ENCODE measurements at places on chromosomes 12 and 14.

DNA sequence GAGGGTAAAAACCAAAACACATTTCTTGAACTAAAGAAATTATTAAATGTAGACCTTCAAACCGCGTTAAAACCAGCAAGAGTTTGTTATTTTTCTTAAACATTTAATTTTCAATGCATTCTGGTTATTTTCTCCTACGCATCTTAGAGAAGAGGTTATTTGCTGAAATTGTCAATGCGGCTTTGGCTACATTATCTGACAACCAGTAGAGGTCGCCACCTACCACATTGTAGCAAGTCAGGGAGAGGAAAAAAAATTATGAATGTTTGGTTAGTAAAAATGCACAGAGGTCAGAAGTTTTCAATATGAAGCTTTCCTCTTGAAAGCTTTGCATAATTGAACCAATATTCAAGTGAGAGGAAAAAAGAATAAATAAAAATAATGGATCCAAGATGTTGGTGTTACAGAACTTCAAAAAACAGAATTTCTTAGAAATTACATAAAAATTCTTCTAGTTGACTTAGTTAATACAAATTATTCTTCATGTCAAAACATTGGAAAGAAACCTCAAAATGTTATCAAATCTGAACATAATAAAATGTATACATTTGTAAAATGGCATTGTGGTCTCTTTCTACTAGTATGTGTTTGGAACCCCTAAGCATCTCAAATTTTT lies 159.4 kb upstream of the TMTC2 start:
- no peak for ATAC-seq

- ATAC-seq = no peak
Measured at GRCh38 chr14:87623616-87624015, 369.4 kb downstream of the GALC start.

- no peak for ATAC-seq
Measured at GRCh38 chr12:110342157-110342556, 61.1 kb downstream of the ATP2A2 start.

DNA sequence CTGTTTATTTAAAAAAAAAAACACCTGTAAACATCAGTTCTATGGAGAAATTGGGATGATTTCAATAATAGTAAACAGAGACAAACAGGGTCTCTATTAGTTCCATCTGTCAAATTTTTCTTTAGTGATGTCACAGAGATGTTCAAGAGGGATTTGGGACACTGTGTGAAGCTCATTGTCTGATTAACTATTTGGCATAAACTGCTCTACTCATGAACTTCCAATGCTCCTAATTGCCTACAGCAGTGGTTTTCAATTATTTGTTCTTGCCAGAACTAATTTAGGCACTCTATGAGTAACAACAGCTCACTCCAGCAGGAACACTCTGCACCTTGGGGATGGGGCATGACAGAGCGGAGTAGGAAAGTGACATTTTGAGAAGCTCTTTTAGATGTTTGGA lies 250.1 kb upstream of the PRKD1 start:
- no peak for ATAC-seq

- ATAC-seq = peak; percentile 70
Measured at GRCh38 chr12:991350-992333, 619 bp downstream of the ERC1 start.

DNA sequence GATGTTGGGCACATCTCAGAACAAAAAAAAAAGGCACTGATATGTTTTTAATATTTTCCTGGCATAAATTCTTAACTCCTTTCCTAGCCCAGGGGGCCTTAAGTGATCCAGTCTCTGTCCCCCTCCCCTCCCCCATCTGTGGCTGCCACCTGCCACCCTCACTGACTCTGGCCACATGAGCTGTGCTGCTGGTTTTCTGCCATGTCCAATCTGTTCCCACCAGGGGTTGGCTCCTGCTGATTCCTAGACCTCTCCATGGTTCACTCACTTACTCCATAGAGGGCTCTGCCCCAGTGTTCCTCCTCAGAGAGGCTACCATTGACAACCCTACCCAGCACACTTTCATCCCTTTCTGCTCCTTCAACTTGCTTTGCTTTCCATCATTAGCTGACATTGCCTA lies 163.3 kb downstream of the SSPN start:
- no peak for ATAC-seq

DNA sequence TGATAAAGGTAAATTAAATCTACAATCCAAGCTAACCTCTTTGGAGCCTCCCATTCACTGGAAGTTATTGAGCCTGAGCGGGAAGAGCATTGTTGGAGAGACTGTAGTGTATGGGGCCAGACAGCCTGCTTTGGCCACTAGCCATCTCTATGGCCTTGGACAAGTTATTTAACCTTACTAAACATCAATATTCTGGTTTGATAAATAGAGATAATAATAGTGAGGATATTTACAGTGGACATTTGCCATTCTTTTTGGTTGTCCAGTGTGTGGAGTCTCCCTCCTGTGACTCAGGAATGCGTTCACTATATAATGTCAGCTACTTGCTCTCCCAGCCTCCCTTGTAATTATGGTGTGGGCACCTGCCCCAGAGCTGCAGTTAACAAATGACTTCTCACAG lies 216.1 kb downstream of the SLC38A4 start:
- no peak for ATAC-seq

DNA sequence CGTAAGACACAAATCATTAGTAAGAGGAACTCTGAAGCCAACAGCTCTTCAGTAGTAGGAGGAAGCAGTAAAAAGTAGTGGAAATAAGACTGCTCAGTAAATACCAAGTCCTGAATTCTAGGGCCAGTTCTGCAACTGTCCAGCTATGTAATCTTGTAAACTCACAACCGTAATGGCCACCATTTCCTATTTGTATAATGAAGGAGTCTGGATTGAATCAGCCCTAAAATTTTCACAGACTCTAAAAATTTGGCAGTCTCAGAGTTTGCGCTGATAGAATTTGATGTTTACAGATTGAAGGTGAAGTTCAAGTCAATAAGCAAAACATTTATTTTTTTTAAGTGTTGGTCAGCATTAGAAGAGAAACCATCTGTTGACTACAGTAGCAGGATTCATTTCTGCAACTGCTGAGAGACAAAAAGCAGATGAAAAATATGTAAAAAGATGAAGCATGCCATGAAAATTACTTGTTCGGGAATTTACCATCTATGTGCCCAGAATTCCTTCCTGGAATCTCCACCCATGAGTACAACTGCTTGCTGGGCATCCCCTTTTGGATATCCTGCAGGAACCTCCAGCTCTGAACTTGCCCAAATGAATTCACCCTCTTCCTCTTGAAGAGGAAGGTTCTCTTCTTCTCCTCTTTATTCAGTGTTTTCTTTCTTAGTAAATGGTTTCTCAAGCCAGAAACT lies 47.5 kb downstream of the GALNT4 start:
- ATAC-seq = no peak

DNA sequence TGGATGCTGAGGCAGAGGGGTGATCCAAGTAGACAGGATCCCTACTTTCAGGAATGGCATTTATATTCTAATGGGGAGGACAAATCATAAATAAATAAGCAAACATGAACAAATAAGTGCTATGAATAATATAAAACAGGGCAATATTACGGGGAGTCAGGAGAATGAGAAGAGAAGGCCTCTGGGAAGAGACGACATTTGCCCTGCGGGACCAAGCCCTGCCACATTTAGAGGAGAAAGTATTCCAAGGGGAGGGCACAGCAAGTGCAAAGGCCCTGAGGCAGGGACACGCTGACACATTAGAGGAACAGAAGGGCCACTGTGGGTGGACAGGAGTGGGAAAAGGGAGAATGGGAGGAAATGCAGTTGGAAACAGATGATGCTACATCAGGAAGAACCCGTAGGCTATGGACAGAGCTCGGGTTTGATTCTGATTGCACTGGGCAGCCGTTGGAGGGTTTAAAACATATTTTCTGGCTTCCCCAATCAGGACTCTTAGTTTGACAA lies 1.3 kb downstream of the RNFT2 start:
- no peak for ATAC-seq

DNA sequence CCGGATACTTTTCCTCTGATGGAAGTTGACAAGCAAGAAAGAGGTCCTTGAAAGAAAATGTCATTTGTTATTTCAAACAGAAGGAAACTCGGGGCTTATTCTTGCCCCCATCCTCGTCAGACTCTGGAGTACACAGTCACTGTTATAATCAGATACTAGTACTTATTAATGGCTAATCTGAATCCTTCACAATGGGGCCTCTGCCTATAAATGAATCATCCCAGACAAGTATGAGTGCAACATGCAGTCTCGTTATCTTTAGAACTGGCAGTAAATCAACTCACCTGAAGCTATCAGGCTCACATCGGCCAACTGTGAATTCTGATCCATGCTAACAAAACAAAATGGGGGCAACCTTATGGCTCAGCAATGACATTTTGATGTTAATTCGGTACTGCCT lies 216.7 kb downstream of the GRIN2B start:
- ATAC-seq = no peak

- ATAC-seq = no peak
Measured at GRCh38 chr12:119594399-119594730, 791 bp downstream of the TMEM233 start.

- ATAC-seq = no peak
Measured at GRCh38 chr14:20866963-20867362, 24.2 kb upstream of the RNASE3 start.

DNA sequence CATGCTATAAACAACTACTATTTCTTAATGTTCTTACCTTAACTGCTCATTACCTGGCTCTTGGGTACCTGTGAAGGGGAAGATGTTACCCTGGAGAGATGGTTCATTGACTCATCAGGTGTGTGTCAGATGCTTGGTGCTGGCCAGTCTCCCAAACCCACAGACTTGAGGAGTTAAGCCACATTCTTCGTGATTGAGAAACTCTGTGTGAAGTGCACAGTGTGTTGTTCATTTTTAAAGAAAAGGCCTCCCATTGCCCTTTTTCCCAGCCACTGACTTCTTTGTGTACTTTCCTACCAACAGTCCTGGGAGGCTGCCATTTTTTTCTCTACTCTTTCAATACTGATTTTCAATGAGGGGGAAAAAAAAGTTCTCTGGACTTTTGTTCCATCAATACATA lies 3.2 kb downstream of the MGST1 start:
- no peak for ATAC-seq

- no peak for ATAC-seq
Measured at GRCh38 chr12:6947615-6948014, 3.5 kb upstream of the PTPN6 start.

DNA sequence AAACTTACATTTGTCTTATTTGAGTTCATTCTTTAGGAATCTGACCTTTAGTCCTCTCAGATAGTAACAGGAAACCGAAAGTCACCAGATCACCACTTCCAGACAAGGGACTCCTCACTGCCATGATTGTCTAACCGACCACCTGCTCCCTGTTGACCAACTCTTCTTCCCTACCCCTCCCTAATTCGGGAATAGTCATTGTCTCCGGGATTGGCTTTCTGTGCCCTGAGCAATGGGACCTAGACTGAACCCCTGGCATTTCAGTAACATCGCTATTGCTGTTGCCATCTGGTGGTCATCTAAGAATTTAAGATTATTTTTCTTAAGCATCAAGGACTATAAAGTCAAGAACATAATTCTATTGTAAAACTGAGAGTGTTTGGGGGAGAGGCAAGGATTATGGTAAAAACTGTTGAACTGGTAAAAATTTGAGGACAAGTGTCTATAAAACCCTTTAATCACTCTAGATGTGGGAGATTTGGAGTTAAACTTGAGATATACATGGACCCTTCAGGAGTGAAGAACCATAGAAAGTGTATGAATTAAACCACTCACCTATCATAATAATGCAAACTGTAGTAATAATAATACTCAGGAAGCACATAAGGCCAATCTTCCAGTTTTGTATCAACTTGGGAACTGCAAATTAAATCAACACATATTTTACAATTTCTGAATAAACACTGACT lies 6.3 kb downstream of the CLEC2A start:
- ATAC-seq = peak; percentile 49

- no peak for ATAC-seq
Measured at GRCh38 chr14:104095426-104096310, 10.2 kb downstream of the ASPG start.

DNA sequence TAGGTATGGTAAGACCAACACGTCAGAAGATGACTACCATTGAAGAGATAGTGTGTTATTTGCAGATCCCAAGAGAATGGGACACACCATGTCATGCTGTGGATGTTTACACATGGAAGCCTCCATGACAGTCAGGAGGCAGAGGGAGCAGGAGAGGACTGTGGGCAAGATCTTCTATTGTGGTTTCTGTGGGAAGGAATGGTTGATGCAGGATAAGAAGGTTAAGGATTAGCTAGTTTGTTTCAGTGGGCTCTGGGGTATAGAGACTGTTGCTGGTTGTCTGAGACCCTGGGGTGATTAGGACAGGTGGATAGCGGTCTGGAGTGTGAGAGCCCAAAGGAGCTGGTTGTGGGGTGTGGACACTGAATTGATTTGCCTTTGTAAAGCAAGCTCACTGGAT lies 23.3 kb downstream of the TAS2R7 start:
- no peak for ATAC-seq

DNA sequence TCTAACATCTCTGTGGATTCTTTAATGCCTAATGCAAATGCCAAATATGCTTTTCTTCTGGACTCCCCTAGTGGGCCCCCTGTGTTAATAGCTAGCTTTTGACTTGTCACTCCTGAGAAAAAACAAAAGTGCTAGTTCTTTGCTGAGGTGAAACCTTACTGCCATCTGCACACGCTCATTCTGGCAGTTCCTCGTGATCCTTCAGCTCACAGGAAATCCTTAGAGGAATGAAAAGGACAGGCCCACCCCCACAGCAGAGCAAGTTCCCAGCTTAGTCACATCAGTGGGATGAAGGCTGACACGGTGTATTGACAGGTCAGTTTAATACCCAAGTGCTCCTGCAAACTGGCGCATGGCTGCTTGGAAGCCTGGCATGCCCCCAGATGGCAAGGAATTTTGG lies 165.1 kb upstream of the ATP2B1 start:
- ATAC-seq = no peak

DNA sequence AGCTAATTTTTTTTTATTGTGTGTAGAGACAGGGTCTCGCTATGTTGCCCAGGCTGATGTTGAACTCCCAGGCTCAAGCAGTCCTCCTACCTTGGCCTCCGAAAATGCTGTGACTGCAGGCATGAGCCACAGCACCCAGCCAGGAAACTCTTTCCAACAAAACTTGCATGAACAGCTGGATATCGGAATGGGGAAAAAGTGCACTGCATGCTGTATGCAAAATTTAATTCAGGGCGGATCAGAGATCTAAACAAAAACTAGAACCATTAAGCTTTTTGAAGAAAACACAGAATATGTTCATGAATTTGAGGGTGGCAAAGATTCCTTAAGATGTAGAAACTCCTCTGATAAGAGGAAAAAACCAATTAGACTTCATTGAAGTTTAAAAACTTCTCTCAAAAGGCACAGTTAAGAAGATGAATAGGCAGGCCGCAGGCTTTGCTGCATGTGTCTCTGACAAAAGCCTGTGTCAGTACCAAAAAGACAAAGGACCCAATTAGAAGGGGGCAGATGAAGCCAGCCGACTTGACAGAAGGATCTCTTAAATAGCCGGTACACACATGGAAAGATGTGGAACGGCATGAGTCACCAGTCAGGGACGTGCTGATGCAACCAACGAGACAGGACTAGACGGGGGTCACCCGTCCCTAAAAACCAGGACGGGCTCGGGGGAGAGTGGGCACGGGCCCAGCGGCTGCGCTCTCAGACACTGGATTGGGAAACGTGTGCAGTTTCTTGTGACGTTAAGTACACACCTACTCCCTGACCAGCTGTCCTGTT lies 34.8 kb upstream of the MMP17 start:
- no peak for ATAC-seq

Measured in activated CD4-positive, CD25-positive, alpha-beta regulatory T cell treated with anti-CD3 and anti-CD28 coated beads, Interleukin-2, amount 50 U/mL, for 24 hours (primary cell).